Upper lobe of left lung (tissue), 6 donors: ENCODE measurements at places on chromosomes 1 and 21. TPM values are rescaled to one million over a fixed set of nuclear protein-coding genes. Genes with fewer than 3 reads are reported as not detected.

AGBL4 gene
- total RNA-seq = 0.94 TPM

GRCh38 chr1:43533584-43533983, 2.9 kb downstream of the PTPRF start:
- H3K4me1 ChIP-seq = peaks cover 35% of the 10 kb centered on the region
- H3K27ac ChIP-seq = no peak overlapping the region

C1orf116 gene
- 222 TPM for total RNA-seq

WNT2B gene
- total RNA-seq = 4.5 TPM

DNA sequence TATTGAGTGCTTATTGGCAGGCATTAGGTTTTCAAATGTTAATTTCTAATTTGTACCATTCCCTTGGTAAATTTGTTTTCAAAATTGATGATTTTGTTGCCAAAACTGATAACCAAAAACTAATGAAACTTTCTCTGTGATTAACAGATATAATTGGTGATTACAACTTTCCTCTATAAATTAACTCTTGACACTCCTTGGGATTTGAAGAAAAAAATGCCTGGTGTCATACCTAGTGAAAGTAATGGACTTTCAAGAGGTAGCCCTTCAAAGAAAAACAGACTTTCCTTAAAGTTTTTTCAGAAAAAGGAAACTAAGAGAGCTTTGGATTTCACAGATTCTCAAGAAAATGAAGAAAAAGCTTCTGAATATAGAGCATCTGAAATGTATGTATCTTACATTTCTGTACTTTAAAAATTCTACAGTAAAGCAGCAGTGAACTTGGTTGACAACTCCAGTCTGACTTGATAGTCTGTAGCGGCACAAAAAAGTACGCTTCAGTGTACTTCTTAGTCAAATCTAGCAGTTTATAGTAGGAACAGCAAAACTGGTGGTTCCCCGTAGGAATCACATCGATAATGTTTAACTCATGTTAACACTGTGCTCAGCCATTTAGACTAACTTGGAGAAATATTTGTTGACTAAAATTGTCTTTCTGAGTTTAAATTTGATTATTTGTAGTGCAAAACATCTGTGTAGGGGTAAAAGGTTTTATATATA, 3.0 kb downstream of the USP1 start:
- H3K4me3 ChIP-seq = no peak overlapping the region
- no peak for DNase-seq
- no peaks in the 10 kb centered on the region for H3K36me3 ChIP-seq
- H3K4me1 ChIP-seq = peaks cover 37% of the 10 kb centered on the region

- no peak overlapping the region for H3K4me3 ChIP-seq
- peaks cover 23% of the 10 kb centered on the region for H3K36me3 ChIP-seq
- no peak overlapping the region for H3K27ac ChIP-seq
- H3K27me3 ChIP-seq = no peaks in the 10 kb centered on the region
These were observed 28.7 kb downstream of the WNT2B start for GRCh38 chr1:112537456-112537855.

S100A14 gene
- total RNA-seq = 159 TPM

CRYAA gene
- not detected for total RNA-seq

SELENBP1 gene
- 317 TPM for total RNA-seq

GRCh38 chr1:191907121-191907520, 251.1 kb upstream of the RGS18 start:
- no peak for DNase-seq
- H3K27ac ChIP-seq = no peak overlapping the region
- H3K36me3 ChIP-seq = no peaks in the 10 kb centered on the region
- H3K27me3 ChIP-seq = no peaks in the 10 kb centered on the region
- H3K4me1 ChIP-seq = no peaks in the 10 kb centered on the region
- H3K4me3 ChIP-seq = no peak overlapping the region

DNA sequence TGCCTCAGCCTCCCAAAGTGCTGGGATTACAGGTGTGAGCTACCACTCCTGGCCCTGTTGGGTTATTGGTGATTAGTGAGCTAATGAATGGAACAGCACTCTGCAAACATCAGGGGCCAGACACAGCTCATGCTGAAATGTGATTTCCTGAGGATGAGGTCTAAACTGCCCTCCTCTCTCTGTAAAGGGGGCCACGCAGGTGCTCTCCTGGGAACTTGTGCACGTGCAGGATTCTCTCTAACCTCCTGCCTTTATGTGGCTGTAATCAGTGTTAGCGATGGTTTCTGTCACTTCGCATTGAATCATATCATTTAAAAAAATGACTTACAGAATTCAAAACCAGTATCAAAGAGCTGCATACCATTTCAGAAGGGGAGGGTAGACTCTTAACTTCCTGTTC, 3.6 kb downstream of the GPR157 start:
- no peaks in the 10 kb centered on the region for H3K27me3 ChIP-seq
- DNase-seq = no peak
- H3K4me3 ChIP-seq = no peak overlapping the region
- peaks cover 31% of the 10 kb centered on the region for H3K4me1 ChIP-seq

DNA sequence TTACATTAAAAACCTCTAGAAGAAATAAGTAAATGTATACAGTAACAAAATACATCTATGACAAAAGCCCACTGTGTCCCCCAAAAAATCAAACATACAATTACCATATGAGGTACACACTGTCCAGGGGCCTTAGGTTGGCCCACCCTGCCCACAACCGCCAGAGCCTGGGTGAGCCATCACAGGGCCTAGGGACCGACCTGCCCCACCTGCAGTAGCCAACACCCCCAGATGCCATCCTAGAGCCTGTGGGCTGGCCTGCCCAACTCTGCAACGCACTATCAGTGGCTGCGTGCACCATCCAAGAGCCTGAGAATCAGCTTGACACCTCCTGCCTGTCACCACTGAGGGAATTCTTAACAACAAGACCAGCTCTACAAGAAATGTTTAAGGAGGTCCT, 39.0 kb downstream of the FAF1 start:
- H3K27ac ChIP-seq = no peak overlapping the region
- H3K27me3 ChIP-seq = no peaks in the 10 kb centered on the region
- H3K4me1 ChIP-seq = no peaks in the 10 kb centered on the region
- H3K36me3 ChIP-seq = no peaks in the 10 kb centered on the region
- no peak for DNase-seq

DNA sequence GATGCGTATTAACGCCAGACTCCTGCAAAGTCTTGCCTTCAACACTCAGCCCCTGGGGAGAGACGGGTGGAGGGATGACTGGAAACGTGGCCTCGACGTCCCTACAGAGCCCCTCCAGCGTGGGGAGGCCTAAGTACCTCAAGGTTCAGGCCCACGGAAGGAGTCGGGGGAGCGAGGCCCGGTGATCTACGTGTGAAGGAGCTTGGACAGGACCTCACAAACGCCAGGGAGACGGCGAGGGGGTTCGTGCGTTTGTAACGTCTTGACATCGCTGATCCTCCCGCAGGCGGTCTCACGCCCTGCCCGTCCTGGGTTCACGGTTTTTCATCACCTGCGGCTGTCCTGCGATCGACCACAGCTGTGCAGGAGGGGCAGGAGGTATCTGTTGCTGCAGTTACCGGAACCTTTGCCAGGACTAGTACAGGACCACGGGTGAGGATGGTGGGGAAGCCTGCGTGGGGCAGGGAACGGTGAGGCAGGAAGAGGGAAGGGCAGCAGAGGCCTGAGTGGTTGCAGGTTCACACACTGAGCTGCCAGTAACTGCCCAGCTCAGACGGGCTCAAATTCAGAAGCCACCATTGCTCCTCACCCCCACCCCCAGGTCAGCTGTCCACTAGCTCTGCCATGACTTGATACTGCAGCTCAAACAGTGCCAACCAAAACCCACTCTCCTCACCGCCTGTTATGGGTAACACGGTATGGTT, 889 bp upstream of the CCNL2 start:
- peak overlapping the region; percentile 98 for H3K4me3 ChIP-seq
- H3K27me3 ChIP-seq = no peaks in the 10 kb centered on the region
- DNase-seq = no peak
- H3K36me3 ChIP-seq = peaks cover 67% of the 10 kb centered on the region
- H3K27ac ChIP-seq = peak overlapping the region; percentile 93
- H3K4me1 ChIP-seq = peaks cover 25% of the 10 kb centered on the region

GRCh38 chr1:208851366-208851765, 607.2 kb upstream of the PLXNA2 start:
- no peaks in the 10 kb centered on the region for H3K36me3 ChIP-seq
- no peaks in the 10 kb centered on the region for H3K27me3 ChIP-seq

- H3K4me3 ChIP-seq = no peak overlapping the region
- DNase-seq = no peak
- no peaks in the 10 kb centered on the region for H3K36me3 ChIP-seq
These were observed 42.7 kb downstream of the SCMH1 start for GRCh38 chr1:41199375-41199774.

DNA sequence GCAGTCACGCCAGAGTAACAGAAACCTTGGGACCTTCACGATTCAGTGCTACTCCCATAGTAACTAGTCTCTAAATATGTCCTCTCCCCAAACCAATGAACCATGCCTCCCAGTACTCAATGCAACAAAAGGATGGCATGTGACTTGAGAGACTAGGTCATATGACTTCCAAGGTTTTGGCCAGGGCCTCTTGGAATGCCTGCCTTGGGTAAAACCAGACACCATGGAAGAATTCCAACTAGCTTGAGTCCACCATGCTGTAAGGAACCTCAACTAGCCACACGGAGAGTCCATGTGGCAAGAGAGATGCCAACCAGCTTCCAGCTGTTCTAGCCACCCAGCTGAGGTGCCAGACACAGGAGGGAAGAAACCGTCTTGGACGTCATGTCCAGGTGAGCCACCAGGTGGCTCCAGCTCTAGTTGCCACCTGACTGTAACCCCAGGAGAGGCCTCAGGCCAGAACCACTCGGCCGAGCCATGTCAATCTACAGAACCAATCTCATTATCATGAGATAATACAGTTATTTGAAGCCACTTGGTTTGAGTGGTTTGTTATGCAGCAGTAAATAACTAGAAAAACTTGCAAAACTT, 115.0 kb downstream of the SYF2 start:
- no peaks in the 10 kb centered on the region for H3K36me3 ChIP-seq
- no peak overlapping the region for H3K4me3 ChIP-seq
- no peaks in the 10 kb centered on the region for H3K4me1 ChIP-seq
- DNase-seq = no peak
- H3K27ac ChIP-seq = no peak overlapping the region
- H3K27me3 ChIP-seq = no peaks in the 10 kb centered on the region

GRCh38 chr21:37742115-37742514, 174.1 kb downstream of the KCNJ6 start:
- H3K36me3 ChIP-seq = no peaks in the 10 kb centered on the region
- H3K27me3 ChIP-seq = no peaks in the 10 kb centered on the region
- H3K27ac ChIP-seq = no peak overlapping the region
- H3K4me3 ChIP-seq = no peak overlapping the region

DNA sequence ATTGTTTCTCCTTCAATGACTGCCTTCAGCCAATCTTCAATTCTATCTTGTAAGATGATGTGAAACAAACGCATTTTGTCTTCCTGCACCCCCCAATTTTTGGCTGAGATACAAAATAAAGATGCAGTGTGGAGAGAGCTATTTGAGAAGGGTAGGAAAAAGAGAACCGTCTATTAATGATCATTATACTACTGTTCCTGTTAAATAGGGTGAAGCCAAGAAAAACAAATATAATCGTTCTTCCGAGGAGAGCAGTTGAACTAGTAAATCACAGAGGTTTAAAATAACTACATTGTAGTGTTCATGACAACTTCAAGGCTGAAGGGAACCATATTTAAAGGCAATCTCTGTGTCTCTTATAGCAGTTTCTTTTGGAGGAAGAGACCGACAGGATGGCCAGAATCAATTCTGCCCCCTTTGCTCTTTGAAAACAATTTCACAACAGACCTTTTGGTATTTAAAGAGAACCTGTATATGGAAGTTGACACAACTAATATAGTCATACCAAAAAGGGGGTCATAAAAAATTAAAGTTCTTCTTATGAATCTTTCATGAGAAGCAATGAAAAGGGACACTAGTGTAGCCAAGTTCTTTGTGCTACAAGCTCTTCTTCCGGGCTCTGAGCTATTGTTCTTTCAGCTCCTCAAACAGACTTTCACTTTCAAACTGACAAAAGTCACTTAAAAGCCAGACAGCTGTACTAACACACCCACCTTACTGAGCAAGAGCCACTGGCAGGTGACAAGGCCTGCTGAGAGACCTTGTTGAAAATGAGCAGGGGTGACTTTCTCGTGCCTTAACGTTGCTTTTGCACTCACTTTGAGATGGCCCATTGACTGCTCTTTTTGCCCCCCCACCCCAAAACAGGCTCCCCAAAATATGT, 30.9 kb downstream of the PROX1 start:
- no peak for DNase-seq
- no peaks in the 10 kb centered on the region for H3K27me3 ChIP-seq
- no peak overlapping the region for H3K4me3 ChIP-seq
- no peaks in the 10 kb centered on the region for H3K4me1 ChIP-seq

PLA2G2C gene
- not detected for total RNA-seq

CAPN9 gene
- 19.6 TPM for total RNA-seq

GRCh38 chr1:67630438-67631045, 54.5 kb upstream of the GADD45A start:
- H3K27ac ChIP-seq = no peak overlapping the region
- DNase-seq = no peak
- H3K27me3 ChIP-seq = no peaks in the 10 kb centered on the region
- H3K4me1 ChIP-seq = no peaks in the 10 kb centered on the region
- H3K36me3 ChIP-seq = no peaks in the 10 kb centered on the region

CA6 gene
- total RNA-seq = not detected

DNA sequence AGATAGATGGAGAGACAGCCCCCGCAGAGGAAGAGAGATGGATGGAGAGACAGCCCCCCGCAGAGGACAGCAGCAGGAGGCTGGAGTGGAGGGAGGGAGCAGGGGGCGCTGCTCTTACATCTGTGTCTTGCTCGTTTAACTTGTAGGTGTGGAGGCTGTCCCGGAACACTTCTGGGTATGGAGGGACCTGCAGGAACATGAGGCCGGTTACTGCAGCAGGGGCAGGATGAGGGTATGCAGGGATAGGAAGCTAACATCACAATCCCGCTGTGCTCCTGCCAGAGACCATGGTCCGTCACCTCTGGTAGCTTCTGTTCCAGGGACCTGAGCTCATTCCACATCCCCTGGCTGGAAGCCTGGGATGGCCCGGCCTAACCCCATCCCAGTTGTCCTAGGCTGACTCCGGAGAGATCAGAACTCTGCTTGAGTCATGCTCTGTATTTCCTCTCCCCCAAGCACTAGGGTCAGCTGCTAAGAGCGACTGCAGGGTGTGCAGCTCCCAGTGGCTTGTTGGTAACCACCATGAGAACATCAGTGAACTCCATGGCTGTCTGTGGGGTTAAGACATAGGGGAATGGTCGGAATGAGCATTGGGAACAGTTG, 36.7 kb upstream of the GOLT1A start:
- no peaks in the 10 kb centered on the region for H3K4me1 ChIP-seq
- no peak for DNase-seq
- no peaks in the 10 kb centered on the region for H3K27me3 ChIP-seq
- H3K27ac ChIP-seq = no peak overlapping the region
- H3K4me3 ChIP-seq = no peak overlapping the region
